Left lobe of liver (tissue), 2 donors: ENCODE measurements at places on chromosomes 13 and 19. TPM values are rescaled to one million over a fixed set of nuclear protein-coding genes. Genes with fewer than 3 reads are reported as not detected.

DNA sequence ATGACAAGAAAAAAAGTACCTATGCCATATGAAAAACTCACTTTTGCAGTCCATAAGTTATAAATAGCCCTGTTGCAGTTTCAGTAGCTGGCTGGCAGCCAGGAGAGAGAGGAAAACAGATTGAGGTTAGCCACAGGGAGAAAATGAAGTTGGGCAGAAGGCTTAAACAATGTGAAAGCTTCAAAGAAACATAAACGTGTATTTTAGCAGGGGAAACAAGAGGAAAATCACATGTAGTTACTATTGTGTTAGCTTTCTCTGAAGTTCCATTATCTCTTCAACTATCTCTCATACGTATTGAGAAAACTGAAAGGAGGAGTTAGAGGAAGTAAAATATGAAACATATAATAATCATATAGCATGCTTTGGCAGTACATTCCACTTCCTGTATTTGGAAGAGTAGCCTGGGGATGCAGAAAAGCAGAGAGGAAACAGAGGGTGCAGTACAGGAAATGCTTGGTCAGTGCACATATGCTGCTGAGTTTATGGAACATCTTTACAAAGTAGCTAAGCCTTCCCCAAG, 1551.1 kb downstream of the EFNB2 start:
- no peak for DNase-seq

- no peak for DNase-seq
These were observed 26.7 kb upstream of the TMEM255B start for GRCh38 chr13:113732176-113732960.

DNA sequence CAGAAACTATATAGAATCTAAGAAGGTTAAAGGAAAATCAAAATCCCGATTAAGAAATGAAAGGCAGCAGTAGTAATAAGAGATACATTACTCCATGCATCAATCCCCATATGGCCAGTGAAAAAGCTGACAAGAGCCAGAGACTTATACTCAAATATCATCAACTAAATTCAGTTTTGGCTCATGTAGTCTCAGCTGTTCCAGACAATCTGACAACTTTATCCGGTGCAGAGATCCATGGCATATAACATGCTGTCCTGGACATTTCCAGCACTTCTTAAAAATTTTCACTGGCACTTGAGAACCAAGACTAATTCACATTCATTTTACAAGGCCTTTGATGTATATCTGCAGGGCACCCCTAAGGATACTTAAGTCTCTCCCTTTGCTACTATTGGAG, 255.7 kb upstream of the KLHL1 start:
- no peak for DNase-seq

DNA sequence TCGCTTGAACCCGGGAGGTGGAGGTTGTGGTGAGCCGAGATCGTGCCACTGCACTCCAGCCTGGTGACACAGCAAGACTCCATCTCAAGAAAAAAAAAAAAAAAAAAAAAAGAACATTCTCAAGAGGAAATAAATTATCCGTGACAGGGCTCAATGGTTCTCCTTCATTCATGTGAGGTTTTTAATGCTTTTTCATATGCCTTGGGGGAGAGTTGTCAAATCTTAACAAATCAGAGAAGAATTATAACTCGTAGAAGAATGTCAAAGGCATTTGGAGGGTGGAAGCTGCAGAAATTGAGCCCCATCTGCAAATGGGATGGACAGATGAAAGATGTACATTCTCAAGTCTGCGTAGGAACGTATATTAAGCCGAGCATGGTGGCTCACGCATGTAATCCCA, 34.9 kb upstream of the HOMER3 start:
- no peak for DNase-seq

- DNase-seq, result no peak
These were observed 15.5 kb downstream of the GJB2 start for GRCh38 chr13:20177049-20177831.

DNA sequence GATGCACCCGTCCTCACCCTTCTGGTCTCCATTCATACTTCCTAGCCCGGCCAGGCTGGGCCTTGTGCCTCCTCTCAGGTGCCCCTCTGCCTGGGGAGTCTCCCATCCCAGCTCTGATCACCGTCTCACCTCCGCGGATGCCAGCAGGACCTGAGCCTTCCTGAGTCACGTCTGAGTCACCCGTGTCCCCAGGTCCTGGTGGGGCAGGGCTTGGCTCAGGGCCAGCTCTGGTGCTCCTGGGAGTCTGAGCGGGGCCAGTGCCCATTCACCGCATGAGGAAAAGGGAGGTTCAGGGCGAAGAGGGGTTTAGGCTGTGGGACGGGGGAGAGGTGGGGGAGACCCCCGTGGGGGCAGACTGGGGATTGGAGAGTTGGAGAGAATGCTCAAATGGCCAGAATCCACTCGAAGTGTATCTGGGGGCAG, 593 bp downstream of the ATP8B3 start:
- DNase-seq, result peak; percentile 73

Gene ZNF667
- 0.63 TPM for total RNA-seq

DNA sequence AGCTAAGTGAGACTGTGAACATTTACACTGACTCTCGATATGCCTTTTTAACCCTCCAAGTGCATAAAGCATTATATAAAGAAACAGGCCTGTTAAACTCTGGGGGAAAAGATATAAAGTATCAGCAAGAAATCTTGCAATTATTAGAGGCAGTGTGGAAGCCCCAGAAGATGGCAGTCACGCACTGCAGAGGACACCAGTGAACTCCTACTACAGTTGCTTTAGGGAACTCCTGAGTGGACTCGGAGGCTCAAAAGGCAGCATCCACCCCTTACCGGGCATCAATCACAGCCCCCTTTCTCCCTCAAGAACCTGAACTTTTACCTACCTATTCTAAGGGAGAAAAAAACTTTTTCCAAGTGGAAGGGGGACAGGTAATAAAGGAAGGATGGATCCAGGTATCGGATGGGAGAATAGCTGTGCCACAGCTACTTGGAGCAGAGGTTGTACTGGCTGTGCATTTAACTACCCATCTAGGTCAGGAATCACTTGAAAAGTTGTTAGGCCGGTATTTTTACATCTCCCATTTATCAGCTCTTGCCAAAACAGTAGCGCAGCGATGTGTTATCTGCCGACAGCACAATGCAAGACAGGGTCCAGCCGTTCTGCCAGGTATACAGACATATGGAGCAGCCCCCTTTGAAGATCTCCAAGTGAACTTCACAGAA, 80.1 kb downstream of the ZNF486 start:
- DNase-seq, result no peak

- DNase-seq, result no peak
These were observed 17.9 kb downstream of the COG3 start for GRCh38 chr13:45482571-45483173.

Gene LILRA1
- total RNA-seq, result 0.60 TPM

DNA sequence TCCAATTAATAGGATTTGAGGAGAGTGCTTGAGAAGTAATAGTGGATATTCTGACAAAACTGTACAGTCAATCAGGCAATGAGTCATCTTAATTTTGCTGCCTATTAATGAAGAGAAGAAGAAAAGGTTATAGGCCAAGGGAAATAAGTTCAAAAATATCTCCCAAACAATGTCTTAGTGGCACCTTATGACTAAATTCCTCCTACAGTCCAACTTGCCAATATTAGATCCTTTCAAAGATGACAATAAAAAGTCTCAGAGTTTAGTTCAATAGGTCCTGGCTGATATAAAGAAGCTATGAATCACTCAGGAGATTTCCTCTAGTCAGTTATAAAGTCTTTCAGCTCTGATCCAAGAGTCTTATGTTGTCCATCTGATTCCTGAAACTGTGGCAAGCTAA, 27.9 kb downstream of the UGGT2 start:
- no peak for DNase-seq

DNA sequence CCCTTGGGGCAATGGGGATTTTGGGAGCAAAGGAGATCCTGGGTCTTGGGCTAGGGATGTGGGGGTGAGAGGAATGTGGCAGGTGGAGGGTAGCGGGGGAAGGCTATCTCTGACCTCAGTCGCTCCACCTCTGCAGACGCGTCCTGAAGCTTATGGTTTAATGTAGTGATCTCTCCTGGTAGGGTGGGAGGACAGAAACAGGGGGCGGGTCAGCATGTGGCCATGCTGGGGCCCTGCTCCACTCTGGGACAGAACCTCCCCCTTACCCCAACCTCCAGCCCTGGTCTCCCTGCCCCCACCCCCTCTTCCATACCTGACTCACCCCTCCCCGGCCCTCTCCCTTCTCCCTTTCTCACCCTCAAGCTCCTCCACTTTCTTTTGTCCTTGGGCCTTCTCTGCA, 1.4 kb downstream of the BST2 start:
- DNase-seq, result no peak

Gene PLPPR3
- total RNA-seq, result not detected

Gene C19orf85
- not detected for total RNA-seq

GRCh38 chr19:57812226-57812625, 2.5 kb downstream of the ZNF552 start:
- no peak for DNase-seq

- no peak for DNase-seq
These were observed 20.0 kb upstream of the ZSCAN18 start for GRCh38 chr19:58117841-58118575.

- DNase-seq, result no peak
These were observed 79.6 kb downstream of the TEX26 start for GRCh38 chr13:31011901-31012654.

Gene NANOS2
- total RNA-seq, result not detected

GRCh38 chr13:25872481-25873241, 179.2 kb downstream of the SHISA2 start:
- DNase-seq, result no peak

Gene SLAIN1
- total RNA-seq, result 3.1 TPM

DNA sequence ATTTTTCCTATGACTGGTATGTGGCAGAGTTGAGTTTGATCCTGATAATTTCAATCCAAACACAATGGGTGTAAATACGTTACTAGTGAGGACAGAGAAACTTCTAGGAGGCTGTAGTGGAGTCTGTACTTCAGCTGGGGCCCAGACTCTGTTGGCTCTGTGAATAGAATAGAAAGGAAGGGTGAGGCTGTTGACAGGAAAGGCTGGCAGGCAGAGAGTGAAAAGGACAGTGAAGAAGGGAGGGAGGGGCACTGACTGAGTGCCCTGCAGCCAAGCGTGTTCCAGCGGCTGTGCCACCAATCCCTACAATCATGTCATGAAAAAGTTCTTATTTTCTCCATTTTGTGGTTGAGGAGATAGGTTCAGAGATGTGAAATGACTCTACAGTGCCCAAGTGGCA, 80.5 kb downstream of the MBNL2 start:
- DNase-seq, result no peak

Gene ECSIT
- total RNA-seq, result 45.6 TPM

Gene ZNF234
- 3.6 TPM for total RNA-seq

GRCh38 chr13:109331898-109332297, 454.5 kb downstream of the IRS2 start:
- DNase-seq, result no peak

Gene FUT3
- total RNA-seq, result 0.93 TPM

Gene SERPINE3
- total RNA-seq, result not detected

Gene TSKS
- total RNA-seq, result 0.30 TPM

DNA sequence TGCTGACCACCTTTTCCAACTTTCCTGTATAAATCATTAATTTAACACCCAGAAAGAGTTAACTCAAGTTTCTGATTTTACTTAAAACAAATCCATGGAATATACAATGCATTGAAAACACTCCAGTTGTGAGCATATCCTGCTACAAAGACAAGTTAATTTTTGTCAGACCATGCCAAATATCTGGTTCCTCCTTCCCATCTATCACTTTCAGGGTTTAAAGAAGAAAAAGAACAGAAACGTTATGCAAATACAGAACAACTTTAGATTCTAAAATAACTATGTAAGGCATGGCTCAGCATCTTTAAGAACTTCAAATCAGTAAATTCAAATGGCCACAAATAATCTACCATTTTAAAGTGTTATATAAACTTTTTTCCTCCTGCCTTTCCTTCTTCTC, 14.9 kb downstream of the MRPS31 start:
- DNase-seq, result no peak

DNA sequence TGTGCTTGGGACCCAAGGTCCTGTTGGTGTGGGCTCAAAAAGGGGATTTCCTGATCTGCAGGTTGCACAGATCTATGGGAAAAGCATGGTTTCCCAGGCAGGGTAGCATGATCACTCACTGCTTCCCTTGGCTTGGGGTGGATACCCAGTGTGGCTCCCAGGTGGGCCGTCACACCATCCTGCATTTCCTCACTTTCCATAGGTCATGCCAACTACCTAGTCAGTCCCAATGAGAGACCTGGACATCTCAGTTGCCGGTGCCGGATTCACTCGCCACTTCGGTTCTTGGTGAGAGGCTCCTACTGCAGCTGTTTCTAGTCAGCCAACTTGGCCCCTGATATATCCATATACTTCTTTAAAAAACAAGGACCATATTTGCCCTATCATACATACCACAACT, 503.0 kb downstream of the PCDH17 start:
- DNase-seq, result no peak

DNA sequence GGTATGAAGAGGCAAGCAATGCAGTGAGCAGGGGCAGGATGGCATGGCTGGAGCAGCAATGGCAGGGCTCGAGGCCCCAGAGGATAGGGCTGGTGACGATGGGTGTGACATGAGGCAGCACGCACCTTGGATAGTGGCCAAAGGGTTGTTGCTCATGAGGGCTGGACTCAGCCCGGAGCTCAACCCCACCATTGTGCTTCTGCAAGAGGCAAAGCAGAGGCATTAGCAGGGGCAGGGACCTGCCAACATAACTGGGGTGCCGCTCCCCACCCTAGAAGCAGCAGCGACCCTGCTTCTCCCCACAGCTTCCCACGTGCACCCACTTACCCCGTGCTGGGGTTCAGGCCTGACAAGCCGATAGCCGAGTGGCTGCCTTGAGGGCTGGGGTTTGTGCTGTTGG, 15.8 kb downstream of the ZNF574 start:
- DNase-seq, result no peak

Gene ACER1
- total RNA-seq, result 0.88 TPM

Gene CTXN1
- not detected for total RNA-seq

DNA sequence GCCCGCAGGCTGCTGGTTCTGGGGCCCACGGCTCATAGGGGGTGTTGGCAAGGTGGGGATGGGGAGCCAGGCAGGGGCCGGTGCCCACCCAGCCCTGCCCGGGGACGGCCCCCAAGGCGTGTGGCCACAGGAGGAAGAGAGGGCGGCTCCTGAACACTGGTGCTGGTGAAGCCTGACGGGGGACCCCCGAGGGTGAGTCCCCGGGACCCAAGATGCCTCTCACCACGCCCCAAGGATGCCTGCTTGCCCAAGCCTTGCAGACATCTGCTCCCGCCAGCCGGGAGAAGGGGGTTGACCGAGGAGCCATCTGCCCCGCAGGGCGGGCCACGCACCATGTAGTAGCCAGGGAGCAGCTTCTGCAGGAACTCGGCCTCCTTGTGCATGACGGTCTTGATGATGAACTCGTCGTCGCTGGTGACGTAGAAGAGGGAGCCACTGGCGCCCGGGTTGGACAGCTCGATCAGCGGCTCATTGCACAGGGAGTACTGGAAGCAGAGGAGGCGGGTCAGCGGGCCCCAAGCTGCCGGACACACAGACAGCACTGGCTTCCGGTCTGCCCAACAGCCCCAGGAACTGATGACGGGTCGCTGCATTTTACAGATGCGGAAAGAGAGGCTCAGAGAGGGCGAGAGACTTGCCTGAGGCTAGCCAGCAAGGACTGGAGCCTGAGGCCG, 29.6 kb upstream of the CACTIN start:
- no peak for DNase-seq

DNA sequence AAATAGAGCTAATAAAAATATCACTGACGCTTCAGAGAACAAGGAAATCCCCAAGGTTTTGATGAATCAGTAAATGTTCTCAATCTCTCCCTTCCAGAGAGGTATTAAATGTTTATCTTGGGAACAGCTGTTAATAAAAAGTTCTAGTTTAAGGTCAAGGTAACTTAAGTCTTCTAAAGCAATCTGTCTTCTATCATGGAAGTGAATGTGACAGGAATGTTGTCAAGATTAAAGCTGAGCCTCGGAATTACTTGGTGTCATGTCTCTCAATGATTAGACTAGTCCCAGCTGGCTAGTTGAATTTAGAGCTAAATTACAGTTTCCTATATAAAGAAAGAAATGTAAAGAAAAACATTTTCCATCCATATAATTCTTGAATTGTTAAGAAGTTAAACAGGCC, 23.4 kb downstream of the ESD start:
- no peak for DNase-seq
